Umbilical cord (tissue), 2 donors: ENCODE measurements at places on chromosomes 11 and 22. TPM values are rescaled to one million over a fixed set of nuclear protein-coding genes. Genes with fewer than 3 reads are reported as not detected.

- no peak for DNase-seq
These were observed 55.1 kb upstream of the CD82 start for GRCh38 chr11:44510372-44510771.

MS4A4E gene
- total RNA-seq, result not detected

FLRT1 gene
- total RNA-seq, result 0.48 TPM

GRCh38 chr22:41836551-41836950 is 3.6 kb downstream of the SREBF2 start:
- no peak for DNase-seq

GRCh38 chr11:7688238-7688826 is 15.0 kb upstream of the CYB5R2 start:
- peak; percentile 57 for DNase-seq

DNA sequence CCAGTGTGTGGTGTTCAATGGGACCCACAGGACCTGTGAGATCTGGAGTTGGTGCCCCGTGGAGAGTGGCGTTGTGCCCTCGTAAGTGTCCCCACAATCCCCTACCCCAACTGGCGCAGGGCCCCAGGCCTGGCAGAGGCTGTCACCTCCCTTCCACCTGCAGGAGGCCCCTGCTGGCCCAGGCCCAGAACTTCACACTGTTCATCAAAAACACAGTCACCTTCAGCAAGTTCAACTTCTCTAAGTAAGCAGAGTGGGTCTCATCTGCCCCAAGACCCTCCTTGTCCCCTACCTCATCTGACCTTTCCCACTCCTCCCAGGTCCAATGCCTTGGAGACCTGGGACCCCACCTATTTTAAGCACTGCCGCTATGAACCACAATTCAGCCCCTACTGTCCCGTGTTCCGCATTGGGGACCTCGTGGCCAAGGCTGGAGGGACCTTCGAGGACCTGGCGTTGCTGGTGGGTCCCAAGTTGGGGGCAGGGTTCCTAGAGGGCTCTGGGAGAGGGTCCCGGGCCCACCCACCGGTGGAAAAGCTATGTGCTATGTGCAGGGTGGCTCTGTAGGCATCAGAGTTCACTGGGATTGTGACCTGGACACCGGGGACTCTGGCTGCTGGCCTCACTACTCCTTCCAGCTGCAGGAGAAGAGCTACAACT is 8.1 kb downstream of the P2RX6 start:
- no peak for DNase-seq

ZNF280B gene
- total RNA-seq, result 1.9 TPM
